Activated B cell treated with CpG ODN at 0.5 μM for 24 hours (primary cell): ENCODE measurements at places on chromosomes 5 and 9.

GRCh38 chr9:136858844-136859757 lies 7.0 kb downstream of the MAMDC4 start:
- DNase-seq, result no peak

- no peak for DNase-seq
Measured at GRCh38 chr5:35230038-35230611, at the start of gene PRLR. PRLR (minus strand) TSS chr5:35230487; CDS start chr5:35089620, 140,867 bp downstream.

GRCh38 chr5:141825791-141826560 lies 52.2 kb downstream of the PCDH1 start:
- no peak for DNase-seq

GRCh38 chr5:132754111-132754510 lies 6.9 kb downstream of the CCNI2 start:
- DNase-seq, result no peak

DNA sequence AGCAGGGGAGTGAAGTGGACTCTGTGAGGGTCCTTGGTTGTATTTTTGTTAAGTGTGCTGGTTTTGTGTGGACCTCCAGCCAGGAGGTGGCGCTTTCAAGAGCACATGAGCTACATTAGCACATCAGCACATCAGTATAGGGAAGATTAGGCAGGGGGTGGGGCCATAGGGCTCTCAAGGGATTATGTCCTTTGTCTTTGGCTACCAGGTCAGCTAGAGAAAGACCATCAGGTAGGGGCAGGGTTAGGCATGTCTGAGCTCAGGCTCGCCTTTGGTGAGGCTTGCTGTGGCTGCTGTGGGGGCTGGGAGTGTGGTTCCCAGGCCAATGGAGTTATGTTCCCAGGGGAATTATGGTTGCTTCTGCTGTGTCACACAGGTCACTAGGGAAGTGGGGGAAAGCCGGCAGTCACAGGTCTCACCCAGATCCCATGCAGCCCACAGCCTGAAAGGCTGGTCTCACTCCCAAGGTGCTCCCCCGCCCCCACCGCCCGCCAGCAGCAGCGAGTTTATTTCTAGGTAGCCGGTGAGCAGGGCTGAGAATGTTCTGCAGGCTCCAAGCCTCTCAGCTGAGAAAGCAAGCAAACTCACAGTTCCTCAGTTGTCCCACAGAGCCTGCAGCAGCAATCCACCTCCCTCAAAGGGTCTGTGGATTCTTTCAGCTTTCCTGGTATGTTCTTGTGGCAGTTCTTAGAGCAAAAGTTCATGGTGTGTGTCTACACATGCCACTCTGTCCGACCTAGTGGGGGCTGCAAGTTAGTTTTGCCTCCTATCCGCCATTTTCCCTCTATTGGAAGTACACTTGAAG lies 13.7 kb downstream of the OR1J1 start:
- DNase-seq, result no peak

GRCh38 chr5:146758938-146759337 lies 119.6 kb downstream of the PPP2R2B start:
- DNase-seq, result no peak

DNA sequence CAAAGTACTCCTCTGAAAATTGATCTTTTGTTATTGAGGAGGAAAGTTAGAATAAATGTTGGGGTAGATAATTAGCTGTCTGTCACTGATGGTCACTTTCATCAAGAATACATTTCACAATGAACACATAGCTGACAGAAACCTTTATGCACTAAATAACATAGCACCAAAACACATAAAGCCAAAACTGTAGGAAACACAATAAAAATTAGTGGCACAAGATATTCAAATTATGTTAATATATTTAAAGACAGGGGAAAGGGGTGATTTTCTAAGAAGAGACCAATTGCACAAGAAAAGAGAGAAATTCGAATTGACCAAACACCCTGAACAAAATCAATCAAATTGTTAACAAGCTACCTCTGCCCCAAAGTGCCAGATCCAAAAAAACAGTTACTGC lies 89.7 kb downstream of the AK8 start:
- no peak for DNase-seq

DNA sequence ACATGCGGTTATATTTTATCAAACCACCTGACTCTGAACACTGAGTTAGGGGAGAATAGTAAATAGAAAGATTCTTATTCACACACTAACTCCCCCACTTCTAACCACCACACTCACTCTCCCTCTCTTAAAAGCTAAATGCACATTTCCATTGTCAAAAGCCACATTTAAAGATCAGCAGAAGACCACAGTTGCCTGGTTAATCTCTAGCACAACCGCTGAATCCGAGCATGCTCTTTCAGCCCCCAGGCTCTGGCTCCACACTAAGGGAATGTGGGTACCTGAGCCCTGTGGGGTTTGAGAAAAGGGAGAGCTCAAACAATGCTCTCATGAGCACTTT lies 35.7 kb downstream of the PFDN1 start:
- no peak for DNase-seq

- no peak for DNase-seq
Measured at GRCh38 chr5:66174338-66174737, 30.2 kb downstream of the SREK1 start.

DNA sequence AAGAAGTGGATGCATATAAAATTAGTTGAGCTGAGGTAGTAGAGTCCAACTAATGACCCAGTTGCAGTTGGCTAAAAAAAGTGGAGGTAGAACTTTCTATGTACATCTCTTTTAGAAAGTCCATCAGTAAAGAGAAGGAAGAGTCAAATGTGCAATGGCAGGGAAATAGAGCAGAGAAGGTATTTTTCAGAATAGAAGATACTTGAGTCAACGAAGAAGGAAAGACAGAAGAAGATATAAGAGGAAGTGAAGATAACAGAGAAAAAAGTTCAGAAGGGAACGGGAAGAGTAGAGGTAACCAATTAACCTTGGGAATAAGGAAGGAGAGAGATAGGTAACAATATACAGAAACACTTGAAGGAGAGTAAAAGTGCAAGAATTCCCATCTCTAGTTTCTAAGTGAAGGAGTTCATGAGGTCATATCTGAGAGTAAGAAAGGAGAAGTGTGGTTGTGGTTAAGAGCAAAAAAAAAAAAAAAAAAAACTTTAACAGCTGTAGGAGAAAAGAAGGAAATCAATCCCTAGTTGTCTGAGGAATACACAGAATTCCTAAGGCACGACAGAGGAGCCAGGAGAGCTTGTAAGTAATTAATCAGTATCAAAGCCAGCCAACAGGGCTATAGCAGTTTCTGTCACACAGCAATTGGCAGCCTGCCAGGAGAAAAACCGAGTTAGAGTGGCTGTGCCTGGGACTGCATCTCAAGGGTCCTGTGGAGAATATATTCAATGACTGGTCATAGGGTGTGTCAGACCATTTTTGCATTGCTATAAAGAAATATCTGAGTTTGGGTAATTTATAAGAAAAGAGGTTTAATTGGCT lies 61.0 kb downstream of the ARL15 start:
- no peak for DNase-seq

DNA sequence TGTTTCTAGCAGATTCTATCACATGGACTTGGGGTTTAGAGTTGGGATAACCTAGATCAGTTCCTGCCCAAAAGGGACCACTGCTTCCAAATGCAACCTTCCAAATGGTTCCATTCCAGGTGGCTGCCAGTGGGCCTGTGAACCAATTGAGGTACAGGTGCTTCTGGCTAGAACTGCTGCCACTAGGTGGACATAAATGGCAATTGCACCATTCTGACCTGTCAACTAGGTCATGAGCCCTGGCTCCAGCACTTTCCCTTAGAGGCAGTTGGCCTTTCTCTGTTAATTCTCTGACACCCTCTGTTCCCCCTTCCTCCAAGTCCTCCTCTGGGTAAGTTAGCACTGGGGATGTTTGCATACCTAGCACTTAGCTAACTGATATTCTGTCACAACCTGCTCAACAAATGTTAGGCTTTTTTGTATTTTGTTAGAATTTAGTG lies 16.6 kb upstream of the HEMGN start:
- DNase-seq, result no peak

DNA sequence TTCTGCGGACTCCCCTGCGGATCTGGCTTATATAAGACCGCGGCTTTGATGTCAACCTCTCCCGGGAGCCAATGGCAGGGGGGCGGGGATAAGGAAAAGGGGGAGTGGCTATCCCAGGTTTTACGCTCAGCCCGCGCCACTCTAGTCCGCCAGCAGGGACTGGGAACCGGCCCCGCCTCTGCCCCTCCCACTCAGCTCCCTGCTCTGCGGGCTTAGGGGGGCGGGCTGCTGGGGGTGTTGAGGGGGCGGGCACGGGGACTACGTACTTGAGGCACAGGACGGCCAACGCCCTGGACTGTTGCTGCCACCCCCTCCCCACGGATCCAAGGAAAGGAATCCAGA lies at the start of gene HAND1:
TSS of gene HAND1 (minus strand) at position 4 of the 342 bp plus-strand sequence. CDS start 219 bp downstream, outside the sequence.
- DNase-seq, result no peak

GRCh38 chr5:120327180-120327579 lies 136.9 kb upstream of the PRR16 start:
- DNase-seq, result no peak

- DNase-seq, result no peak
Measured at GRCh38 chr5:74421377-74421776, 219.2 kb downstream of the ENC1 start.

GRCh38 chr5:141826674-141827073 lies 51.5 kb downstream of the PCDH1 start:
- DNase-seq, result no peak

- DNase-seq, result no peak
Measured at GRCh38 chr9:98870782-98871557, 63.5 kb downstream of the GALNT12 start.

DNA sequence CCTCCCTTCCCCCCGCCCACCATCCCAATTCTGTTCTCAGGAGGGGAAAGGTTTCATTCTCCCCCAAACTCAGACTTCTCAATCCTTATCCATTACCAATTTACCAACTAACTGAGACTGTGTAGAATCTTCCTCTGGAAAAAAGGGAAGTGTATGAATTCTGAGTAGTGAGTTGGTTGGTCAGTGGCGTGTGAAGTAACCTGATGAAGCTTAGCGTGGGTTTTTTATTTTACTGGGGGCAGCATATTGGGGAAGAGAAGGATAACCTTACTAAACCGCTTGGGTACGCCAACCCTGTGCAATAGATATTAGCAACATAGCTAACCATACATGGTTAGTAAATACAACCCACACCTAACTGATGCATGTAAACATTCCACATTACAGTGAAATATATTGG lies 1.1 kb upstream of the DNAJC21 start:
- no peak for DNase-seq

GRCh38 chr5:10227379-10227778 lies 22.3 kb downstream of the ATPSCKMT start:
- no peak for DNase-seq

DNA sequence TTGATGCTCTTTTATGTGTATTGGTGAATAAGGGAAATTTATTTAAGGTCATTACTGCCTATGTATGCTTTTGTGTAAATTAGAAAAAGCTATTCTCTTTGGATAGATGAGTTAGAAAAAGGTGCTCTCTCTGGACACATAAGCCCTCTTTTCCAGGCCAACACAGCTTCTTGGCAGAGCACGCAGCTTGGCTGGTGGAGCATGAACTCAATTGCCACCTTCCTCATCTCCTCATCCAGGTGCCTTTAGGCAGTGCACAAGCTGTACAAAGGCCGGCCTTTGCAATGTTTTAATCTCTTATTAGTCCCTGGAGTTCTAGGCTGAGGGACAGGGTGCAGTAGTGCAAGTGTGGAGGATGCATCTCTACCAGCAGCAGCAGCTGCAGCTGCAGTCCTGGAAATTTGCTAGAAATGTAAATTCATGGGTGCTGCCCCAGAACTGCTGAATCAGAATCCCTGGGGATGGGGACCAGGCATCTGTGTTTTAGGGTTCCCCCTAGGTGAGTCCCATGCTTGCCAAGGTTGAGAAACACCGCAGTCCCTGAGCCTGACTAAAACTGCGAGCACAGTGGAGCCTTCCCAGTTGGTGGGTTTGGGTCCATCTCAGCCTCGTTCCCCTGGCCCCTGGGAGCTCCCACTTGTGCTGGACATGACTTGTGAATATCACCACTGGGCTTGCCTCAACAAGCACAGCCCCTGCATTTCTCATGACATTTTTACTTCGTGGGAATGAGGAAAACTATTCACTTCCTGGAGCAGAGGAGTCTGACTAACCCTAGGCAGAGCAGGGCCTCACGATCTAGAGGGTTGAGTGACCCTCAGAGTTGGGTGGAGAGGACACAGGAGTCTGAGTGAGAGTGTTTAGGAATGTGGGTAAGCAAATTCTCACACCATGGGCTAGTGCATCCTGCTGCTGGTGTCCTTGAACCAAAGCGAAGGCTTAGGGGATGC lies 272.3 kb downstream of the ZSWIM6 start:
- DNase-seq, result no peak

GRCh38 chr9:87469793-87470465 lies 27.7 kb upstream of the DAPK1 start:
- no peak for DNase-seq

DNA sequence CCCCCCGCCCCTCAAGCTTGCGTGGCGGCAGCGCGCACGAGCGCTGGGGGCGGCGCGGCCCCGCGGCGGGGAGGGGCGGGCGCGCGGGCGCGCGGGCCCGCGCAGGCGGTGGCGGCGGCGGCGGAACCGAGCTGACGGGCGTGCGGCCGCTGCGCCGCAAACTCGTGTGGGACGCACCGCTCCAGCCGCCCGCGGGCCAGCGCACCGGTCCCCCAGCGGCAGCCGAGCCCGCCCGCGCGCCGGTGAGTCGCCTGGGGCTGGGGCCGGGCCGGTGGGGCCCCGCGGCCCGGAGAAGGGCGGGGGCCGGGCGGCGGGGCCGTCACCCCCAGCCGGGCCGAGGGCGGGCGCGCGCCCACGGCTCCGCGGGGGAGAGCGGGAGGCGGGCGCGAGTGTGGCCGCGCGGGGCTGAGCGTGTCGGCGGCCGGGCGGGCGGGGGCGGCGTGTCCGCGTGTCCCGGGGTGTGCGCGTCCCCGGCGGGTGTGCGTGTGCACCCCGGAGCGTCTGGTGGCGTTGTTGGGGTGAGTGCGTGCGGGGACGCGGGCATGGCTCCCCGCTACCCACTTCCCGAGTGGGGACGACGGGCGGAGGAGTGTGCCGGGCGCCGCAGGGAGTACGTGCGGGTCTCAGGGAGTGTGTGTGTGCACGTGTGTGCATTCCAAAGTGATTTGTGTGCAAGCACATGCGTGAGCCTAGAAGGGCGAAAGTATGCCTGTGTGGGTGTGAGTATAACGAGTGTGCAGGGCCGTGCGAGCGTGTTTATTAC lies at the start of gene NEK6:
TSS of gene NEK6 (plus strand) at position 106 of the 763 bp plus-strand sequence. CDS start 44,016 bp downstream, outside the sequence.
- peak; percentile 56 for DNase-seq

DNA sequence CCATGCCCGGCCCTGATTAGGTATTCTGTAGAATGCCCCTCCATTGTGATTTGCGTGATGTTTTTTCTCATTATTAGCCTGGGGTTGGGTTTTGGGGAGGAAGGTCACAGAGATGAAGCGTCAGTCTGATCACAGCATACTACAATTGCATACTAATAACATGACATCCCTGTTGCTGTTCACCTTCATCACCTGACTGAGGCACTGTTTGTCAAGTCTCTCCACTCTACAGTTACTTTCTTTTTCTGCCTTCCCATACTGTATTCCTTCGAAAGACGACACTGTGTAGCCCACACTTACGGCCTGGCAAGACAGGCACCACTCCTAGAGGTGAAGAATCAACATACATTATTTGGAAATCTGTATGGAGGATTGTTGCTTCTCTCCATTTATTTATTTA lies 5.5 kb downstream of the ZNF354C start:
- no peak for DNase-seq
